Thymus (tissue), 14 donors: ENCODE measurements at places on chromosomes 1 and 21. TPM values are rescaled to one million over a fixed set of nuclear protein-coding genes. Genes with fewer than 3 reads are reported as not detected.

DNA sequence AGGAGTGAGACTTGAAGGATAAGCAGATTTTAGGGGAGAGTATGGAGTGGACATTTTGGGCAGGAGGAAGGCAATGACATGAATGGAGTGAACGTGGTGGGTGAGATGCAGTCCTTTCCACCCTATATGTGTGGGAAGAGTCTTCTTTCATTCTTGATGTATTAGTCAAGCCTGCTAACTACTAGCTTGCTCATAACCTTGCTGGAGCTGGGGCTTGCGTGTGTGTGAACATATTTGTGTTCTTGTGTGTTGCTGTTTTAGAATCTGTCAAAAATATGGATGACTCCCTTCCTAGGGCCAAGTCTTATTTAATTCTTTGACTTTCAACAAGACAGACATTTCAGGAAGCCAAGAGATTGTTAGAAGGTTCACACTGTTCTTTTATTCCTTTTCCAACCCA lies 132.7 kb downstream of the UCK2 start:
- no peak for DNase-seq

GRCh38 chr1:232978091-232978634 lies 27.8 kb downstream of the NTPCR start:
- DNase-seq: no peak

GRCh38 chr21:40976198-40977109 lies 129.5 kb upstream of the DSCAM start:
- DNase-seq: no peak

- no peak for DNase-seq
Measured at GRCh38 chr1:224881762-224882211, 47.7 kb upstream of the DNAH14 start.

The SDC3 gene
- total RNA-seq: 3.8 TPM

The LHX8 gene
- 0.05 TPM for total RNA-seq

The GBP4 gene
- total RNA-seq: 14.8 TPM
